Ecto neural progenitor cell (in vitro differentiated cells): ENCODE measurements at places on chromosomes 5 and 9.

- DNase-seq = no peak
These were observed 139.5 kb upstream of the C9orf72 start for GRCh38 chr9:27712806-27713205.

- no peak for DNase-seq
These were observed 8.6 kb downstream of the CHMP5 start for GRCh38 chr9:33273266-33273971.

DNA sequence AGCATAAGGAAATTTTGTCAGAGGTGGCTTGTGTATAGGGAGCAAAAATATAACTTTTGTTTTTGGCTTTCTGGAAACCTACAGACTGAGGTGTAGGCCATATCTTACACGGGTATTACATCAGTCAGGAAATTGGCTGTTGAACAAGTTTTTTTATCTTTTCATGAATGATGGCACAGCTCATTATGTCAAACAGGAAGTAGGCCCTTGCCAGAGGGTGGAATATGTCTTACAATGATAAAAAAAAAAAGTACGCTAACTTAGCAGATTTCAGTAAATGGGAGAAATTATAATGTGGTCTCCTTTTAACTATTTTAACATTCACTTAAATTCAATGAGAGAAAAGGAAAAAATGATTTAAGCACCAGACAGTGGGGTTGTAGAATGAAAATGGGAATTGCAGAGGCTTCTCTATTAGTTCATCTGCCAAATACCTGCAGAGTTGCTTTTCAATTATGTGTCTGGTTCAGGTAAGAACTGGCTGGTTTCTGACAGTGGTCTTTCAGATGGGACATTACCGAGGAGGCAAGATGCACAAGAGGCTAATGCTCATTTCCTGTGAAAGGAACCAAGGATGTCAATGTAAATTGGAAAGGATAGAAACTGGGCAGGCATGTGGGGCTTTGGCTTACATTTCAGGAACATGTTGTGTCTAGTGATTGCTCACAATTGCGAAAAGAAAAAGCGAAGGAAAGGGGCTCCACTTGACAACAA, 169.9 kb downstream of the NNT start:
- DNase-seq = no peak

- DNase-seq = no peak
These were observed 550.0 kb downstream of the PTPRD start for GRCh38 chr9:10062629-10063395.

DNA sequence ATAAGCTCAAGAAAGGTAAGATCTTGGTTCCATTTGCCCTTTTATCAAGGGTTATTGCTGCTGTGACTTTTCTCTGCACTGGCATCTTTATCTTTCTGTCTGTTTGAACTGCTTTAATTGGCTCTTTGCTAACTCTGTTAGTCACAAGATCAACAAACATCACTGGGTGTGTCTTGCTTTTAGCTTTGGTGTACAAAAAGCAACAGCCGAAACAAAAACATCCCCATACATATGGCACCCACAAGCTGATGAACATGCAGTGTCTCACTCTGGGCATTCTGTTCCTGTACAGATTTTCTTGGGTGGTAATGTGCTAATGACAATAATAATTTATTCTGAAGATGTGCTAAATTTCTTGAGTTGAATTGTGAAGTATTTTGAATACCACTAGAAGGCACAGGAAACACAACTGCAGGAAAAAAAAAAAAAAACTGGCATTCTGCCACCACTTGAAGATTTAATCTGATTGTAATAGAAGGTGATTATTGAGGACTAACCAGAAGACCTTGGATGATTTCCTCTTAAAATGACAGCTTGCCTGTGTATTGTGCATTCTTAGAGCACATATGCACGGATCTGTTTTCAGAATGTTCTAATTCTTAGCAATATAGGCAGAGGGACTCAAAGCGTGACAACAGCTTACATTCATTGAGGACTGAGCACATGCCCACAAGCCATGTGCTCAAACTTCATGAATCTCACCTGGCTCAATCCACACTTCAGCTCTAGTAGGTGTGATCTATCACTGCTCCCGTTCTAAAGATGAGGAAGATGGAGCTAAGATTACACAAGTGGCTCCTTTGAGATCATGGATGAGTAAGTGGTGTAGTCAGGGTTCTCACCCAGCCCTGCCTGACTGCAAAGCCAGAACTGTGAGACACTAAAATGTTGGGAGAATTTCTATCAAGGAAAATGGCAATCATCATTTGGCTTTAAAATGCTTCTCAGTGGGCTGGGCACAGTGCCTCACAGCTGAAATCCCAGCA, 96.4 kb downstream of the EBF1 start:
- no peak for DNase-seq

DNA sequence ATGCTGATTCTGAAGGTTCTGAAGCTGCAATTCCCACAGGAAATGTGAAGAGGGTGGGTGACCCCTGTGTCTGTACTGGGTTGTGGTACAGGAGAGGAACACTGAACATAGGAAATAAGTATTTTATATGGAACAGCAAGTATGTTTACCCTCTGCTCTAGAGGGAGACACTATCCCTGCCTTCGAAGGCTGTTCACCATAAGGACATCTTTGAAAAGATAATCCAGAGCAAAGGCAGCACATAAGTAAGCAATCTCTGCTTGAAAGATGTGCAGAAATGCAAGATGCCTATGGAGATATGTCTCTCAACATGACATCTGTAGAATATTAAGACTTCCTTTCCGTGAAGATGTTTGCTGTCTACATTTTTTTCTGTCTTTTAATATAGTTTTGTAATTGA, 184.4 kb upstream of the EFNA5 start:
- DNase-seq = no peak

DNA sequence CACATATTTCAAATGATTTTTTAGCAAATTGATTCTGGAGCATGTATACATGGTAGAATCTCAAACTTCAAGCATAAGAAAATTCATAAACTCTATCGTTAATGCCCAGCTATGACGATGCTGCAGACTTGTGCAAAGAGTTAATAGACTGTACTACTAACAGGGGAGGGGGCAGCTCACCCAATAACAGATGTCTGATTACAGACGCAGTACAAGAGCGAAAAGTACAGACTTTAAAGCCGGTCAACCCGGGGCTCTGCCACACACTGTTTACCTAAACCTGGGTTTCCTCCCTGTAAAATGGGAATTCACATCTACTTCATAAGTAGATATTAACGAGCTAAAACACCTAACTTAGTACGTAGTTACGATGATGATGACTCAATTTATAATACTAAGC, 651 bp downstream of the TRIM23 start:
- no peak for DNase-seq

DNA sequence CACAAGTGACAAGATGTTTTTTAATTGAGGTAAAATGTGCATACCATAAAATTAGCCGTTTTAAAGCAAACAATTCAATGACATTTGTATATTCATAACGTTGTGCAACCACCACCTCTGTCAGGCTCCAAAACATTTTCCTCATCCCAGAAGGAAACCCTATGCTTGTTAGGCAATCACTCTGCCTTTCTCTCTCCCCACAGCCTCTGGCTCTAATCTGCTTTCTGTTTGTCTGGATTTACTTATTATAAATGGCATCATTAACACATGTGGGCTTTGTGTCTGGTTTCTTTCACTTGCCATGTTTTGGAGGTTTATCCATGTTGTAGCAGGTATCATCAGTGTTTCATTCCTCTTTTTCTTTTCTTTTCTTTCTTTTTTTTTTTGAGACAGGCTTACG, 1.4 kb upstream of the N4BP3 start:
- DNase-seq = no peak

- no peak for DNase-seq
These were observed 65.2 kb downstream of the IPO11 start for GRCh38 chr5:62477801-62478200.

GRCh38 chr5:80109646-80110478, 74.7 kb downstream of the THBS4 start:
- DNase-seq = peak; percentile 57

DNA sequence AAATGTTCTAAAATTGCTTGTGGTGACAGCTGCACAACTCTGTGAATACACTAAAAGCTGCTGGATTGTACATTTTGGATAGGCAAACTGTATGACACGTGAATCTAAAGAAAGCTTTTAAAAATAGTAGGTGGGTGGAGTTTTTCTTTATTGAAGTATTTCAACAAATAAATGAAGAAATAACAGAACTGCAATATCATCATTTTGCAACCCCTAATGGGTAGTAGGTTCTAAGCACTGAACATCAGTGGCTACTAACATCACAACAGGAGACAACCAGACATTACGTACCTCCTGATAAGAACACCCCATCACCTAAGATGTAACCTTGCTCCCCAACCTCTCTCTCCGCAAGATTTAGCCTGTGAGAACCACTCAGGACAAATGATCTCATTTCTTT, 38.6 kb downstream of the EPB41L4B start:
- no peak for DNase-seq

DNA sequence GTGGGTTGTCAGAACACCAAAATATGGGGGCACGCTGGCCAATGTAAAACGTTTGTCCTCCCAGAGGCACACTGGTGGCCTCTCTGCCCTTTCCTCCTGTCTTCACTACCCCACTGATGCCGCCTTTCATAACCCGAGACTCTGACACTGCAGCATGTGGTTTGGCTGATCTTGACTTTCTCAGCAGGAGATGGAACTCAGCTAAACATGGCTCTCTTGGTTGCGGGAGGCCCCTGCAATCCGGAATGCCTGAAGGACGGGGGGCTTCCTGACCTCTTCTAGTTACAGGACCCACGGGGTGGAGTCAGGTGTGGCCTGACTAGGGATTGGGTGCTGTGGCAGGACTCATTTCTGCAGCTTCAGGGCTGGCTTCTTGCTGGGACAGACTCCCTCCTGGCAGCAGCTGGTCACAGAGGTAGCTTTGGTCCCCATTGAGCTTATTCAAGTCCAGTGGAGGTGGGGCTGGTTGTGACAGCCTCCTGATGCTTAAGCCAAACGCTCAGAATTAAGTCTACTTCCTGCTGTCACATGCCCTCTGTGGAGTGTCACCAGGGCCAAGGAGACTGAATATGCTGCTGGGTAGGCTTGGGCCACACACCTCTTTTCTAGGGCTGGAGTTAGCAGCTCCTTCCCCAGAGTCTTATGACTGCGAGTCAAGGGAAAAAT, 44.2 kb downstream of the NXNL2 start:
- no peak for DNase-seq

DNA sequence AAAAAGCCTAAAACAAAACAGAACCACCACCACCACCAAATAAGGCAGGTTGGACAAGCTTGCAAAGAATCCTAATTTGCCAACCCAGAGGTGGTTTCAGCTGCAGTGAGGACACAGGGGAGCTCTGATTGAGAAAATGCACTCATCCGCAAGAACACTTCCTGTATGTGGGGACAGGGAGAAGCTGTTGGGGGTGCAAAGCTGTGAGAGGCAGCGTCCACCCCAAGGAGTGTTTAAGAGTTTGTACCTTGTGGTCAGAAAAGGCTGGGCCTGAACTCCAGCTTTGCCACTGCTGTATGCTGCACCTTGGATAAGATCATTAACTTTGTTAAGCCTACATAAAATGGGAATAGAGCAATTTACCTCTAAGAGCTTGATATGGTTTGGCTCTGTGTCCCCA, 511.7 kb downstream of the BNC2 start:
- no peak for DNase-seq

DNA sequence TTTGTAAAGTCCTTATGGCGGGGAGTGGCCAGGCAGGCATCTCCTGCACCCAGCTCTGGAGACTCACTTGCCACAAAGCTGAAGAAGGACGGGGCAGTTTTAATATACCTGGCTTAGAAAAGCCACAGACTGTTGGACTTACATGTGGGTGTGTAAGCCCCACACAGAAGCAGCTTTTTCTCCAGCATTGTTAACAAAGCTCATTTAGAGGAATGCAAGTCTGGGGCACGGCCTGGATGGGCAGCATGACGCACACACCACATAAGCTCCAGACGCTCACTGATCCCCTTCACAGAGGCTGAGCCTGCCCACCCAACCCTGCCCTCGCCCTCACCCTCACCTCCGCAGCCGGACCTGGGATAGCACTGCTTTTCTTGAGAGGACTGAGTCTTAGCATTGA, 58.0 kb upstream of the PDE8B start:
- no peak for DNase-seq
